ENCODE measurements at places on chromosomes 13 and 19. TPM values are rescaled to one million over a fixed set of nuclear protein-coding genes. Genes with fewer than 3 reads are reported as not detected.

GRCh38 chr19:33443638-33444561, 70.4 kb downstream of the CEBPG start:
- DNase-seq, result no peak

The PDE4C gene
- 0.20 TPM for total RNA-seq

GRCh38 chr13:100493418-100493817, 95.2 kb downstream of the GGACT start:
- DNase-seq, result no peak

GRCh38 chr19:11296264-11296663, 304 bp downstream of the TSPAN16 start:
- DNase-seq, result no peak

GRCh38 chr13:22717036-22717435, 463.7 kb upstream of the SGCG start:
- no peak for DNase-seq

GRCh38 chr13:45860240-45860639, 8.7 kb upstream of the SIAH3 start:
- DNase-seq, result no peak

- no peak for DNase-seq
These were observed 1574.4 kb upstream of the PRR20A start for GRCh38 chr13:55566334-55566733.

The RASIP1 gene
- total RNA-seq, result 0.50 TPM

DNA sequence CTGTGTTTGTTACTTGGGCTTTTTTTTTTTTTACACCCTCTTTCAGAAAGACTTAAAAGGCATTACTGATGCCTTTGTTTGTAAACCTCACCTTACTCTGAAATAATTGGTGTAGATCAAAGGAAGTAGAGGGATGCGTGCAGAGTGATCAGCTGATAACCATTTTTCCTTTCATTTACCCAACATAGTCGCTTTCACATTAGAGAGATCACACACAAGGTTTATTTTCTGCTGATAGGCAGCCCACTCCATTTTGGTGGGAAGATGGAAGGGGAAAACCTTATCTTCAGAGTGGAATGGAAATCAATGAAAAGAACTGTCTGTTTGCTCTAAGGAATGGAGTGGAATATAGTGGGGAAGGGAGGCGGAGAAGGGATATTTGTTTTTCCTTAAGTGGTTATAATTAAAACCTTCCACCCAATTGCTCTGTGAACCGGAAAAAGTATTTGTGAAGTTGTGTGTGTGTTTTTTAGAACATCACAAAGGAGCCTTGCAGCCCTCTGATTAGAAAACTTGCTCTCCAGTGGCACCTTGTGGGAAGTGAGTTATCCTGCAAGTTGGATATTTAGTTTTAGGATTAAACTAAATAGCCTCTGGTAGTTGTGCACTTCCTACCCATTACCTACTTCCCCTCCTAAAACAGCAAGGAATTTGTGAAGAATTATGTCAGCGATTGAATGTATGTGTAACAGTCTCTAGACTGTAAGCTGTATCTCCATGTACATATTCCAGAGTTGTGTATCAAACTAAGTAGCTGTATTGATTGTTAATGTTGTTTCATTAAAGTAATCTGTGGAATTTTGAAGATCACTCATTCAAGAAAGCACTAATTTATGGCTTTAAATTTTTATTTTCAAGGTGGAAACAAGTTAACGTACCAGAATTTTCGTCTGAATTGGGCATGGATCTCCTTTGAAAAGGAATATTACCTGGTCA, 76.8 kb downstream of the FREM2 start:
- DNase-seq, result peak; percentile 22

DNA sequence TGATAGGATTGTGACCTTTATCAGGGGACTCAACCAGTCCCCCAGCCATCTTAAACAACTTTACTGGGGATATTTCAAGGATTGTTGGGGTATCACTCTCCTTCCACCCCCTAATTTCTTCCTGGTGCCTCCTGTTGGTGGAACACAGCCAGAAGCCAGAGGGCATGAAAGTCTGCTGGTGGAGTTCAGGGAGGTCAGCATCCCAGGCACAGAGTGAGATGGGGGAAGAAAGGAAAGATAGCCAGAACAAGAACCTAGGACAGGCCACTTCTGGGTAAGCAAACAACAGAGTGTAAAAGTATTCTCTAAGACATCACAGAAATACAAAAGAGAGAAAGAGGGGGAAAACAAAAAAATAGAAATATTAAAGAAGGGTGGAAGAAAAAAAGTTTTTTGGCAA, 101.8 kb downstream of the SPRY2 start:
- no peak for DNase-seq

DNA sequence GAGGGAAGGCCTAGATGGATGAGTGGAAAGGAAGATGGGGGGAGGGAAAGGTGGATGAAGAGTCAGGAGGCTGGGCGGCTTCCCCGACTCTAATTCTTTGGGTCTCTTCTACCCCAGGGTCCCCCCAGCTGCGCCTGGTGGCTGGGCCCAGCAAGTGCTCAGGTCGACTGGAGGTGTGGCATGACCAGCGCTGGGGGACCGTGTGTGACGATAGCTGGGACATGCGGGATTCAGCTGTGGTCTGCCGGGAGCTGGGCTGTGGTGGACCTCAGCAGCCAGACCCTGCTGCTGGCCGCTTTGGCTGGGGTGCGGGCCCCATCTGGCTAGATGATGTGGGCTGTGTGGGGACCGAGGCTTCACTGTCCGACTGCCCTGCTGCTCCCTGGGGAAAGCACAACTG, 9.5 kb downstream of the SSC5D start:
- DNase-seq, result no peak

DNA sequence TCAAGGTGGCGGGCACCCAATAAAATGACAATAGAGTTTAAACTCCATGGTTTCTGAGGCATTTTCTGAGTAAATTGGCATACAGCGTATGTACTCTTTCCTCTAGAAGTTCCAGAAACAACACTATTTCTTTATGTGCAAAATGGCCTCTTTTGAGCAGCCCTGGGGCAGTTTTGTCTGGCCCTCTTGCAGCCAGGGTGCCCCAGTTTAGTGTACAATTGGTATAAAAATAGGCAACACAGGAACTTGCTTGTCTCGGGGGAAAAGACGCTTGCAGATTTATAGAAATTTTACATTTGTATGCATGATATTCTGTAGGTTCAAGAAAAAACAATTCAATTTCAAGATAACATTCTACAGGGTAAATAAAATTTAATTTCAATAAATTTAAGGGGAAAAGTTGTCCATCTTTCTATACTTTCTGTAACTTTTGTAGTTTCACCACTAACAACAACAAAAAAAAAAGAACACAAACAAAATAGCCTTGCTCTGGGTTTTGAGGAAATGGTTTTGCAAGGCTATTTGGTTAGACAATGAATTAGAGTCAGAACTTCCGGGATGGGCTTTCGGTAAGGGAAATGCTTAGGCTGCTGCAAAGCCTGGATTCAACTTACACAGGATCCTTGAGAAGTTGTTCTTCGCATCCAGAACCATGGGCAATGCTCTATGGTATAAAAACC, 45.3 kb downstream of the LRCH1 start:
- DNase-seq, result no peak

- no peak for DNase-seq
These were observed 276.9 kb downstream of the UQCRFS1 start for GRCh38 chr19:28936001-28936400.

- DNase-seq, result peak; percentile 56
These were observed at the start of gene CCDC169 for GRCh38 chr13:36297366-36298338. CCDC169 (minus strand) TSS chr13:36297814; CDS start chr13:36297719, 95 bp downstream.

- DNase-seq, result no peak
These were observed 17.0 kb downstream of the LYL1 start for GRCh38 chr19:13085666-13086065.

The LTBP4 gene
- total RNA-seq, result 29.9 TPM

DNA sequence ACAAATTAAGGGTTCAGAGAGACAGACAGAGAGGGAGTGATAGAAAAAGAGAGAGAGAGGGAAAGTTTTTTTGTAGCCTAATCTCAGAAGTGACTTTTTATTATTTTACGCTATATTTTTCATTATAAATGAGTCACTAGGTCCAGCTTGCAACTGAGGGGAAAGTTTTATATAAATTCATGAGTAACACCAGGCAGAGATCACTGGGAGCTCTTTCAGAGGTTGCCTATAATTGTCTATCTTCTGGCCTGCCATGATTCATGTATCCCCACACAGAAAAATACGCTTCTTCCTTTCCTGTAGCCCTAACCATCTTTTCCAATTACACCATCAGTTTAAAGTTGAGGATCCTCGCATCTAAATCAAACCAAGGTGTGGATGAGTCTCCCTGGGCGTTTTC, 467.9 kb downstream of the SLITRK1 start:
- no peak for DNase-seq

- no peak for DNase-seq
These were observed 12.0 kb upstream of the DZIP1 start for GRCh38 chr13:95656386-95657015.

GRCh38 chr19:51739466-51740213, 12.0 kb downstream of the FPR1 start:
- no peak for DNase-seq

The KASH5 gene
- not detected for total RNA-seq

GRCh38 chr13:111855191-111855590, 211.8 kb upstream of the SOX1 start:
- DNase-seq, result no peak

- DNase-seq, result no peak
These were observed 49.2 kb downstream of the KLF5 start for GRCh38 chr13:73107970-73108369.

The ZNF543 gene
- total RNA-seq, result 10.1 TPM

DNA sequence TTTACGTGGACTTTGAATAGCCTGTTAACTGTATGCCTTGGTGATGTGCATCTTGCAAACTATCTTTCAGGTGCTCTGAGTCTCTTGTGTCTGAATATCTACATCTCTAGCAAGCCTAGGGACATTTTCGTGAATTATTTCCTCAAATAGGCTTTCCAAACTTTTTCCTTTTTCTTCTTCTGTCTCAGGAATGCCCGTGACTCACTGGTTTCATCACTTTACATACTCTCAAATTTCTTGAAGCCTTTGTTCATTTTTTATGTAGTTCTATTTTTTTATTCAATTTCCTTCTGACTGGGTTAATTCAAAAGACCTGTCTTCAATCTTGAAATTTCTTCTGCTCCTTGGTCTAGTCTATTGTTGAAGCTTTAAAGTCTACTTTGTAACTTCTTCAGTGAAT, 332.2 kb downstream of the OXGR1 start:
- no peak for DNase-seq

The TEX26 gene
- total RNA-seq, result not detected

The SAMD4B gene
- total RNA-seq, result 57.8 TPM
